ENCODE measurements at places on chromosomes 1 and 21.
A peak's percentile ranks its signal among the peaks of the same experiment; 100 is the strongest.

DNA sequence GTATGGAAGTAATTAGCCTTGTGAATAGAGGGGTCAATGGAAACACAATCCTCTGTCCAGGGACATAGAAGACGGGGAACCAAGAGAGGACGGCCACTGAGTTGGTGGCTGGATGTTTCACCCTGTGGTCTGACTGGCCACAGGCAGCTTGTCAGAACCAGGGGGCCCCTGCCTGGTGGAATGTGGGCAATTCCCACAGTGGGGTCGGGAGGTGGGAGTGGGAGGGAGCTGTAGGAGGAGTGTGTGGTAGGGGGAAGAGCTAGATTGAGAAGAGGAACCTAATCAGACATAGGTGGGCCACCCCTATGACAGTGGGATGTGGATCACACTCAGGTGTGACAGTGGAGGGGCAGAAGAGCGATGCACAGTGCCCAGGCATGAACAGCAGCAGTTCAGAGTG is 31.3 kb downstream of the TRIM62 start:
- H3K4me3 ChIP-seq, result no peak overlapping the region
- H3K36me3 ChIP-seq, result peaks cover 7% of the 10 kb centered on the region
- H3K27me3 ChIP-seq, result no peaks in the 10 kb centered on the region
- no peak overlapping the region for H3K27ac ChIP-seq

DNA sequence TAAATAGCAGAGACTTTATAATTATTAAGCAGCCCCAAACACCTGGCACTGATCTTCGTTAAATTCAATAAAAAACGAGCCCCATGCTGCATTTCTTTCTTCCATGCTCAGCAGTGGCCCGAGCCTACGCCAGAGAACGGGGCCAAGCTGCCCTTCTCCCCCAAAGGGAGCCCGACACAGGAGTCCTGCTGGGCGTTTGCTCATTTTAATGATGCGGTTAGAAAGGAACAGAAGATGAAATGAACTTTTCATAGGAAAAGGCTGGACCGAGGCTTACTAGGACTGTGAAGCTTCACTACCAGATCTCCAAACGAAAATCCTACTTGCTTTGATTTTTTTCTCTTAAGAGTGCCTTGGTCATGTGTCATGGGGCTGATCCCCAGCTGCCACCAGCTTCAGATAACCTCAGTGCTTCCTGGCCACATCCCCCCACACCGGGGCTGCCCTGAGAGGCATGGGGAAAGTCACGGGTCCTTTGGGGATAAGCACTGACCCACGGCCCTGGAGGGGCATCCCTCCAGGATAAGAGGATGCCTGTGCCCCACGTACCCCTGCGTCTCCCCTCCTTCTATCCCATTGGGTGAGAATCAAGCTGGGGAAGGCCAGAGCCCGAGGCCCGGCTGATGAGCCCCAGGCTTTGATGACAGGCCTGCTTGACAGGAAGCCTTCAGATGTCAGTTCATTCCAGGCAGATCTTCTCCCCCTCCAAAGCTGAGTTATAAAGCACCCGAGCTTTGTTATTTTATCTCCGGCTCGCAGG is 34.2 kb downstream of the PGBD5 start:
- DNase-seq, result no peak
- no peaks in the 10 kb centered on the region for H3K36me3 ChIP-seq
- H3K27ac ChIP-seq, result no peak overlapping the region
- H3K27me3 ChIP-seq, result no peaks in the 10 kb centered on the region

- peaks cover 2% of the 10 kb centered on the region for H3K4me1 ChIP-seq
- no peak overlapping the region for H3K4me3 ChIP-seq
- H3K27me3 ChIP-seq, result no peaks in the 10 kb centered on the region
- DNase-seq, result no peak
- peaks cover 11% of the 10 kb centered on the region for H3K36me3 ChIP-seq
Measured at GRCh38 chr1:226054519-226055327, 7.8 kb upstream of the H3-3A start.

- no peaks in the 10 kb centered on the region for H3K27me3 ChIP-seq
- no peak overlapping the region for H3K27ac ChIP-seq
- no peak for DNase-seq
- no peaks in the 10 kb centered on the region for H3K4me1 ChIP-seq
- H3K4me3 ChIP-seq, result no peak overlapping the region
Measured at GRCh38 chr1:243763806-243764205, 86.2 kb downstream of the AKT3 start.

- no peak overlapping the region for H3K4me3 ChIP-seq
- no peak overlapping the region for H3K27ac ChIP-seq
- no peaks in the 10 kb centered on the region for H3K27me3 ChIP-seq
- H3K4me1 ChIP-seq, result peaks cover 32% of the 10 kb centered on the region
Measured at GRCh38 chr21:34814529-34814951, 145.7 kb downstream of the CLIC6 start.

DNA sequence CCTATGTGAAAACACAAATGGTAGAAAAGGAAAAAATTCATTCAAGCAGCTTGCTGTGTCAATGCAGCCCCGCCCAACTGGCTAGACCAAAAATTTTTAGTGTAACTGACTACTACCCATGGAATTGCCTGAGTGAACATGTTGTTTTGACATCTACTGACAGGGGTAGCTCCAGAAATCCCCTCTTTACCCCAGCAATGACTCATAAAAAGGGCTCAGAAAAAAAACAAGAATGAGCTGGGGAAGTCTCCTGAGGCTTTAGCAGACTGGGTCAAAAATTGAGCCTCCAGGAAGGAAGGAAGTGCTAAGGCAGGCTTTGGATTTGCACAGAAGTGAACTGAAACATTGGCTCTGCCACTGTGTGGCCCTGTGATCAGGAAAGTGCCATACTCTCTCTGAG is 24.4 kb upstream of the FGGY start:
- H3K27ac ChIP-seq, result no peak overlapping the region
- H3K27me3 ChIP-seq, result peaks cover 12% of the 10 kb centered on the region
- H3K4me1 ChIP-seq, result peaks cover 11% of the 10 kb centered on the region
- no peak overlapping the region for H3K4me3 ChIP-seq

DNA sequence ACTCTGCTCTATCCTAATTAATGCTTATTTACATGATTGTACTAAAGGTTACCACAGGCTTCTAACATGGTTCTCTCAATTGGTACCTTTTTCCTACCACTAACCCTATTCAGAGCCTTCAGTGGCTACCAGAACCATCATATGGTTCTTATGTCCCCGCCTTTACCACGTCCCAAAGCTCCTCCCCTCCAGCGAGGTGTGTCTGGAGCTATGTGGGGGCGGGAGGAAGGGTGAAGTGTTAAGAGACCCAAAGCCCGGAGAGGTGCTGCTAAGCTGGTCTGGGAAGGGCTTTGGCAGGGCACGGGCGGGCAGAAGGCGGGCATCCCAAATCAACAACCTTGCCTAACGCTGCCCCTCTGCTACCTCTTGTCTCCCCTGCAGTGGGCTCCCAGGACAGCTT is 10.0 kb downstream of the SPATA46 start:
- no peaks in the 10 kb centered on the region for H3K36me3 ChIP-seq
- peaks cover 1% of the 10 kb centered on the region for H3K27me3 ChIP-seq
- no peaks in the 10 kb centered on the region for H3K4me1 ChIP-seq
- no peak for DNase-seq

DNA sequence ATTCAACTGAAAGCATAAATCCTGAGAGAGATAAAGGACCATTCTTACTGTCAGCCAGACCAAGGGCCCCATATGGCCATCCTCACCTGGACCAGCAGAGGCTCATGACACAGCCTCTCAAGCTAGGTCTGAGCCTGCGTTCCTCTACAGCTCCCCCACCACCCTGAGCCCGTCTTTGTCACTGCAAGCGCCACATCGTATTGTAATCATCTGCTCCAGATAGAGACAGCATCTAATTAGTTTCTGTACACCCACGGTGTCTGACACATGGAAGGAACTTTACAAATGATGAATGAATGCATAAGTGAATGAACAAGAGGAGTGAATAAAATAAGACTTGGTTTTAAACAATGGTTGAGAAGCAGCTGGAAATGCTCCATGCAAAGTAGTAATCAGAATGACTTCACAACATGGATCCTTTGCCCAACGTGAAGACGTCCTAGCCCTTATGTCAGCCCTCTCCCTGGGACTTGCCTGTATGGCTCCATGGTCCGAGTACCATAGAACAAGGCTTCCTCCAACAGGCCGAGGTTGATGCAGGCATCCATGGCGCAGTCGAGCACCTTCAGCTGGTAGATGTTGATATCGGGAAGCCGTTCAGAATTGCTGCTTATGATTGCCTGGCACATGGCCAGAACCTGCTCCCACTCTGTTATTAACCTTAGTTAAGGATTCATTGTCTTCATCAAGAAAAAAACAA is 648.9 kb downstream of the SMYD3 start:
- no peak for DNase-seq
- H3K4me1 ChIP-seq, result no peaks in the 10 kb centered on the region

DNA sequence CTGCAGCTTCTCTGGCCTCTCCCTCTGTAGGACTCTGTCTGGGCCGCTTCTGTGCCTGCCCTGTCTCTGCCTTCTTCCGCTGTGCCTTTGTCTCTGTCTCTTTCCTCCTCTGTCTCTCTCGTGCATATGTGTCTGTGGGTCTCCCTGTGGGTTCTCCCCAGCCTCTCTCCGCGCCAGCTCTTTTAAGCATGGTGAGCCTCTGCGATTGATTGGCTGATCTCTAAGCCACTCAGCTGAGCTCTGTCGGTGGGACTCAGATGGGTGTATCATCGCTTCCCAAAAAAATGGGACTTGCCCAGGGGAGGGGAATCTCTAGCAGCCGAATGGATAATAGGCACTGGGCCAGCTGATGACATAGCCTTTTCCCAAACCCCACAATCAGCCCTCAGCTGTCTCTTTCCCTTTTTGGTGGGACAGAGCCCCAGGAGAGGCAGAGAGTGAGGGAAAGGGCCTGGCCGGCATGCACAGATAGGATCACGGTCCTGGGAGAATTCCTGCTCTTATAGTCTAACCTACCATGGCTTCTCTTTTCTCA is at the start of gene ADAMTS4:
TSS of gene ADAMTS4 (minus strand) at position 158 of the 535 bp plus-strand sequence. CDS start 427 bp downstream, outside the sequence.
- peak within 1 kb of the TSS; percentile 96 for H3K27ac ChIP-seq
- DNase-seq, result no peak
- H3K4me3 ChIP-seq, result no peak within 1 kb of the TSS
- no peaks in the 10 kb centered on the region for H3K27me3 ChIP-seq

- H3K36me3 ChIP-seq, result no peaks in the 10 kb centered on the region
- peaks cover 3% of the 10 kb centered on the region for H3K4me1 ChIP-seq
- DNase-seq, result no peak
- peaks cover 45% of the 10 kb centered on the region for H3K27me3 ChIP-seq
- H3K27ac ChIP-seq, result no peak overlapping the region
Measured at GRCh38 chr1:41400225-41400624, 39.0 kb downstream of the FOXO6 start.

DNA sequence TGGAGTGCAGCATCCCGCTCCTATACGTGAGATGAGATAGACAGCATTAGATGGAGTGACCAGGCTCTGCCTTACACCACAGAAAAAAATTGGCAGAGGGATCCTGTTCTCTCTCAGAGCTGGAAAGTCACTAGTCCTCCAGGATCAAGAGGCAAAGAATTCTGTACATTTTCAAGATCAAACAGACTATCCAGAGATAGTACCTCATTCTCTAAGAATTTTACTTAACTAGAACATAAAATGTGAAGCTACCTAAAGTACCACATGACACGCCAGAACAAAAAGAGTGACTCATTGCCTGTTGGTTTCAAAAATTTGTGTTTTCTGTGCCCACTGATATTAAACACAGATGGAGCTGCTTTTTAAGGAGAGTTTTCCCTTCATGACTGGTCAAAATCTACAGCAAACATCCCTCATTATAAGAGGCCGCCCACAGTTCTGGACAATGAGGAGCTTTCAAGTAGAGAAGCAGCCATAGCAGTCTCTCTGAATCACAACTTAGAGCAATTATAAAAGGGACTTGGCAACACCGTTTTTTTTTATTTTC is 32.3 kb downstream of the CD160 start:
- H3K36me3 ChIP-seq, result peaks cover 32% of the 10 kb centered on the region
- no peak for DNase-seq
- H3K4me3 ChIP-seq, result no peak overlapping the region
- no peaks in the 10 kb centered on the region for H3K27me3 ChIP-seq
- no peak overlapping the region for H3K27ac ChIP-seq

- no peak for DNase-seq
- H3K36me3 ChIP-seq, result no peaks in the 10 kb centered on the region
- H3K27ac ChIP-seq, result no peak overlapping the region
- H3K4me1 ChIP-seq, result no peaks in the 10 kb centered on the region
Measured at GRCh38 chr1:53507116-53507820, 48.1 kb downstream of the DMRTB1 start.

- H3K27ac ChIP-seq, result no peak overlapping the region
- H3K4me1 ChIP-seq, result peaks cover 8% of the 10 kb centered on the region
- H3K4me3 ChIP-seq, result no peak overlapping the region
- no peaks in the 10 kb centered on the region for H3K27me3 ChIP-seq
Measured at GRCh38 chr1:51417496-51418383, 87.4 kb upstream of the TTC39A start.

DNA sequence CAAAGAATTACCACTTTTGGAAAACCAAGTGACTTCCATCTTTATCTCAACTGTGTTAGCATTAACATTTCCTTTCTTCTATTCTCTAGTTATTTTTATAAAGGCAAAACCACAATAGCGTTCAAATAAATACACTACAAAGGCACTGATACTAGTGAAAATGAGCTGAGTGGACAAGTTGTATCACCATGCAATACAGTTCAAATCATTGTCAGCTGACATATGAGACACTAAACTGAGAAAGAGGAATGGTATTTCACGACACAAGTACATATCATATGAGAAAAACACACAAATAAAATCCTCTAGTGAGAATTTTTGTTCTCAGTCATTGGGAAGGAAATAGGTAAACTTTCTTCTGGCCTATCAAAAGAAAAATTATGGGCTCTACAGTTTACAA is 26.2 kb downstream of the ENAH start:
- no peak overlapping the region for H3K4me3 ChIP-seq
- no peak for DNase-seq

DNA sequence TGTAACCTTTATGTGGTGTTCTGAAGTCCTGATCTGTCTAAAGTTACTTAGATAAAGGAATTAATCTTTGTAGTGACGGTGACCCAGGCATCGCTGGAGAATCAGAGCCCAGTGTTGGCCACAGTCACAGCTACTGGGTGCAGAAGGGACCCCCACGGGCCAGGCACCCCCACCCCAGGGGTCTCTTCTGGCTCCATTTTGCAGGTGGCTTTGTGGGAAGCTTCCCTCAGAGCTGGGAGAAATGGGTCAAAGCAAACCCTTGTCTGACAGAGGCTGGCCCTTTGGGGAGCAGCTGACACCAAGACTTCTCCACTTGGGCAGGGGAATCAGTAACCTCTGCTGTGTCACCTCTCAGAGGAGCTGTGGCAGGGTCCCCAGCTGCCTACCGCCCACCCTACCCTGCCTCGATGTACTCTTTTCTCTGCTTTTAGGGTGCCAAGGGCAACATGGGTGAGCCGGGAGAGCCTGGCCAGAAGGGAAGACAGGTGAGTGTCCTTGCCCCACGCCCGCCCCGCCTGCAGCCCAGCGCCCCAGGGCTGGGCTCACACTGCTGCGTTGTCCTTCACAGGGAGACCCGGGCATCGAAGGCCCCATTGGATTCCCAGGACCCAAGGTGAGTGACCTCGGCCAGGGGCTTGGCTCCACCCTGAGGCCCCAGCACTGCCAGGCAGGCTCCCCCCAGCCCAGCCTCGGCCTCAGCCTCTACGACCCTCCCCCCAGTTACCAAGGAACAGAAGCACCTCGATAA is 17.7 kb downstream of the COL6A2 start:
- DNase-seq, result no peak
- H3K27me3 ChIP-seq, result no peaks in the 10 kb centered on the region
- H3K36me3 ChIP-seq, result no peaks in the 10 kb centered on the region

Data from activated CD4-positive, alpha-beta memory T cell treated with anti-CD3 and anti-CD28 coated beads, Interleukin-2, amount 10 ng/mL, durations not matched to agents 7 days and 5 days (primary cell).